ENCODE measurements at places on chromosomes 5 and 9.
A peak's percentile ranks its signal among the peaks of the same experiment; 100 is the strongest.

GRCh38 chr5:137629646-137630045 lies 106.2 kb downstream of the KLHL3 start:
- peak; percentile 71 for DNase-seq

DNA sequence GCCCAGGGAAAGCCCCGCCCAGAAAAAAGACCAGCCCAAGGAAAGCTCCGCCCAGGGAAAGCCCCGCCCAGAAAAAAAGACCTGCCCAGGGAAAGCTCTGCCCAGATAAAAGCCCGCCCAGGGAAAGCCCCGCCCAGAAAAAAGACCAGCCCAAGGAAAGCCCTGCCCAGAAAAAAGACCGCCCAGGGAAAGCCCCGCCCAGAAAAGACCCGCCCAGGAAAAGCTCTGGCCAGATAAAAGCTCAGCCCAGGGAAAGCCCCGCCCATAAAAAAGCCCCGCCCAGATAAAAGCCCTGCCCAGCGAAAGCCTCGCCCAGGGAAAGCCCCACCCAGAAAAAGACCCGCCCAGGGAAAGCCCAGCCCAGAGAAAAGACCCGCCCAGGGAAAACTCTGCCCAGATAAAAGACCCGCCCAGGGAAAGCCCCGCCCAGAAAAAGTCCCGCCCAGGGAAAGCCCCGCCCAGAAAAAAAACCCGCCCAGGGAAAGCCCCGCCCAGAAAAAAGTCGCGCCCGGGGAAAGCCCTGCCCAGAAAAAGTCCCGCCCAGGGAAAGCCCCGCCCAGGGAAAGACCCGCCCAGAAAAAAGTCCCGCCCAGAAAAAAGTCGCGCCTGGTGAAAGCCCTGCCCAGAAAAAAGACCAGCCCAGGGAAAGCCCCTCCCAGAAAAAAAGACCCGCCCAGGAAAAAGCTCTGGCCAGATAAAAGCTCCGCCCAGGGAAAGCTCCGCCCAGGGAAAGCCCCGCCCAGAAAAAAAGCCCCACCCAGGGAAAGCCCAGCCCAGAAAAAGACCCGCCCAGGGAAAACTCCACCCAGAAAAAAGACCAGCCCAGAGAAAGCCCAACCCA lies 11.9 kb downstream of the GRIN1 start:
- DNase-seq, result no peak

- DNase-seq, result peak; percentile 27
These were observed at the start of gene SPATA6L for GRCh38 chr9:4666042-4666699. Gene SPATA6L (minus strand): TSS chr9:4666480. CDS start chr9:4666250, 230 bp downstream.

GRCh38 chr5:93874080-93874479 lies 132.7 kb upstream of the POU5F2 start:
- DNase-seq, result no peak

- no peak for DNase-seq
These were observed 200.0 kb upstream of the MSX2 start for GRCh38 chr5:174524351-174524750.

DNA sequence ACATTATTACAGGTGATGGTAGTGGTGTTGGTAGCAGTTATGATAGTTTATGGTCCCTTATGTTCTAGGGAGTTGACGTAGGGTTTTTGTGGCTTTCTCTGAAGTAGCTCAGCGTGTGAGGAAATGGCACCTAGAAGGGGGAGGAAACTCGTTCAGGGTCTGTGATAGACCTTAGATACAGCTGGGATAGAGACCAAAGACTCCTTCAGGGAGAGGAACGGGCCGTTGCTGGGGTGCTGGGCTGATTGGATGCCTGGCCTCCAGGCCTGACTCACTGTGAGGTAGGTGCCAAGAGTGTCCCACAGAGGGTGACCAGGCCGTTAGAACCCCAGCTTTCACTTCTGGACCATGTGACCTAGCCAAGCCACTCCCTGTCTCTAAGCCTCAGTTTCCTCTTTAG lies 96.6 kb downstream of the DAB2IP start:
- DNase-seq, result no peak
